ENCODE measurements at places on chromosomes 3 and 15.

- no peak for DNase-seq
Observed at GRCh38 chr3:39766433-39766832, 43.0 kb upstream of the MYRIP start.

GRCh38 chr3:160099834-160100233 lies 111.2 kb downstream of the IL12A start:
- no peak for DNase-seq

GRCh38 chr15:28984421-28985315 lies 98.9 kb downstream of the APBA2 start:
- DNase-seq = peak; percentile 72

- no peak for DNase-seq
Observed at GRCh38 chr3:63042833-63043232, 167.6 kb upstream of the CADPS start.

DNA sequence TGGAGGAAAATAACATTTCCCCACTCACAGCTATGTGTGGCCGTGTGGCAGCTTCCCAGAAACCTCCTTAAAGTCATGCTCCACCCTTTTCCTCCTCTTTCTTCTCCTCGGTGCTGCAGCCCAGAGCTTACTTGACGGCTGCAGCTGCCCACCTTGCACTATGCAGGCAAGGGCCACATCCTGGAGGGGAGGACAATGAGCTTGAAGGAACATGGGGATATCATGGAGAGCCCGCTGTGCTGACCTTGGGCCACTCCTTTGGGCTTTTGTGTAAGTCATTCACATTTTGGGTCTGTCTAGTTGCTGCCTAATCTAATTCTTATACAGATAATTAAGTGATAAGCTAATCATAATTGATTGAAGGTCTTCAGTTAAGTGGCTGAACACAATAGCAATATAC lies 28.0 kb downstream of the PRR20G start:
- DNase-seq = no peak

DNA sequence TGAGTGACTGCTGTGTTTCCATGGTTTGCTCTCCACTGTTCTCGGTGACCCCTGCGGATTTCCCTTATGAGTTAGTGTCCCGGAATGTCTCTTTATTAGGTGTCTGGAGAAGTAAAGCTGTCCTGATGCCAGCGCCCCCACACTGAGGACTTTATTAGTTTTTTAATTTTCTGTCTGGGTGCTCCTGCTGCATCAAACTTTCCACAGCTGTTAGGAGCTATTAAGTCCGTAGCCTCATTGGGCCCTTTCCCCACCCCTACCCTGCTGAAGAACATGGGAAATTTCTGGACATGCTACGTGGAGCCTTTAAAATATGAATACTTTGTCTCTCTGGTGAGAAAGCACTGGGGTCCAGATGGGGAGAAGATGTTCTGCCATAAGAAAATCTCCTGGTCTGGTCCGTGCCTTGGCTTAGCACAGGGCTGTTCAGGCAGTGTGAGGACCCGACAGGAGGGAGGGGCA lies 161.7 kb upstream of the HES1 start:
- DNase-seq = no peak

- DNase-seq = no peak
Observed at GRCh38 chr3:140553591-140553990, 124.3 kb upstream of the TRIM42 start.

DNA sequence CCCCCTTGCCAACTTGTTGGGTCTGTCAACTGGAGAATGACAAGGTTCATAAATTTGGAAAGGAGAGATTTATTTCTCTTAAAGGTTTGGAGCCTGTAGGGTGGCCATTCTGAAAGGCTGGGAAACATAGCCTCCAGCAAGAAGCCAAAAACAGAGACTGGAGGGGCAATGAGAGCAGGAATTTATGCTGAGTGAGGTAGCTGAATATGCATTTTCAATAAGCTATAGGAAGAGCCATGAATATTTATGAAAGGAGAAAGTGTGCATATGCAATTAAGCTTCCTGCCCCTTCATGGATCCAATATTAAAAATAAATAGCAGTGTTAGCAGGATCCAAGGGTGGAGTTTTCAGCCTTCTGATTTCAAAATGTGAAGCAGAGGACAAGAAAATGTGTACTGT lies 306.1 kb upstream of the LRRC3B start:
- no peak for DNase-seq

- peak; percentile 56 for DNase-seq
Observed at GRCh38 chr3:117788061-117788460, 1078.5 kb downstream of the TUSC7 start.

DNA sequence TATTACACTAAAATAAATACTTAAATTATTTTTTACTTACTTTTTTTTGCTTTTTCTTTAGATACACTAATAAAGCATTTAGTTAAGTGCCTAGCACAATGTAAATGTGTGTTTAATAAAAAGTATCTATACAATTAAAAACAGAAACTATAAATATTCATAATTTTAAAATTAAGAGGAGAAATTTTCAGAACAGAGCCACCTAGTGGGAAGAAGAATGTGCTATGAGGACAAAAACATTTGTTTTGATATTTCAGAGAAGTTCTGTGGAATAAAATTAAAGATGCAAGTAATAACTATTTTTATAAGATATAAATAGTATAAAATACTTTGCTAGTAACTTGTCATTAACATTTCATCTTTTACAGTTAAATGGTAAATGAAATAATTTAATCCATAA lies 33.6 kb upstream of the PLSCR5 start:
- DNase-seq = no peak

DNA sequence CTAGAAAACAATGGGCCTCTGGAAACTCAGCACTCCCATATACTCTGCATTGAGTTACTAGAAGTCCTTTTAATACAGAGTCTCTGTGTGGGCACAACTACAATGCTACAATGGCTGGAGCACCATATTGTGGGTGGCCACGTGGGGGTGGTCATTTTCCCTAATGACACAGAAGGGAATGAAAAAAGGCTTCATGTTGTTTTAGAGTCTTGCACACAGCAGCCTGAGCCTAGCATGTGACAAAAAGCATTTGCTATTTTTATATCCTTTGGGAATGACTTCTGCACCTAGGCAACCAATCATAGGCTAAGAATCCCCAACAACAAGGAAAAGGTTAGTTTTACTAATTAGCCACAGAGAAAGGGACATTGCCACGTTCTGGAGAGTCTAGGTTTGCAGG lies 120.6 kb downstream of the PPM1L start:
- DNase-seq = no peak

- DNase-seq = peak; percentile 96
Observed at GRCh38 chr3:194685718-194686413, at the start of gene FAM43A. FAM43A (plus strand) TSS chr3:194685883; CDS start chr3:194686827, 944 bp downstream.
